Esophagus mucosa (tissue), 1 donor: ENCODE measurements at places on chromosomes 1 and 21. TPM values are rescaled to one million over a fixed set of nuclear protein-coding genes. Genes with fewer than 3 reads are reported as not detected.

Gene PDPN
- 19.9 TPM for total RNA-seq

Gene FCN3
- 2.4 TPM for total RNA-seq

Gene RORC
- total RNA-seq = 1.2 TPM

Gene GJB4
- 1.4 TPM for total RNA-seq

Gene ADORA1
- total RNA-seq = 0.28 TPM

Gene DMRTA2
- 1.7 TPM for total RNA-seq
